ENCODE measurements at places on chromosomes 6 and 20.
A peak's percentile ranks its signal among the peaks of the same experiment; 100 is the strongest.

- DNase-seq, result no peak
These were observed 715.6 kb upstream of the NRSN1 start for GRCh38 chr6:23410439-23410838.

GRCh38 chr20:32189691-32190615 is 17.6 kb downstream of the PLAGL2 start:
- DNase-seq, result no peak

DNA sequence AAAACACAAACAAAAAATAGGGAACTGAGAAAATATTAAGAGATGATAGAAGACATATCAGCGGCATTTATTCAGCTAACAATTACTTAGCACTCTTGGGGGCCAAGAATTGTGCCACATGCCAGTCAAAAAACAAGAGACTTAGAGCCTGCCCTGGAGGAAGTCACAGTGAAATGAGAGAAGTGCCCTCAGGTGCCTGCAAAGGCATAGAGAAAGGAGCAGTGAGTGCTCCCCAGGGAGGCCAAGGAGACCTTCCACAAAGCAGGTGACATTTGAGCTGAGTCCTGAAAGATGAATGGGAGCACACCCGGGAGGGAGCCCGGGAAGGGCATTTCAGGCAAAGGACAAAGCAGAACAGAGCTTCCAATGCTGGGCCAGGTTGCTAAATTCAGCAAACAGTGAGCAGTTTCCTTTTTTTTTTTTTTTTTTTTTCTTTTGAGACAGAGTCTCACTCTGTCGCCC is 184.7 kb upstream of the JARID2 start:
- peak; percentile 58 for DNase-seq

DNA sequence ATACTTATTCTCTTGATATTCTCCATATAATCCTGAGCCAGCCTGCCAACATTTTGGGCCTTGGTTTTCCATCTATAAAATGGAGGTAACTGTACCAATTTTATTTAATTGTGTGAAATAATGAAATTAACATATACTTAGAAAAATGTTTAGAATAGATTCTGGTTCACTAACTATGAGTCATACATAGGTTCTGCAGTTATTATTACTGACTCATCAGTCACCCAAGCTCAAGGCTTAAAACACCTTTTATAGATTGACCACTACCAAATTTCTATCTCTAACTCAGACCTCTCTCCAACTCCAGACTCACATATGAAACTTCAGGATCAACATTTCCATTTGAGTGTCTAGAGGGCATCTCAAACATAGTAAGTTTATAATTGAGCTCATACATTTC is 1277.2 kb upstream of the GJE1 start:
- DNase-seq, result no peak

GRCh38 chr6:117446861-117447260 is 21.1 kb upstream of the ROS1 start:
- no peak for DNase-seq

- peak; percentile 80 for DNase-seq
These were observed 26.5 kb downstream of the CD109 start for GRCh38 chr6:73722318-73723060.

- peak; percentile 92 for DNase-seq
These were observed 126.8 kb upstream of the HCRTR2 start for GRCh38 chr6:55047451-55048044.

GRCh38 chr6:35203152-35203670 is 10.5 kb upstream of the SCUBE3 start:
- no peak for DNase-seq

GRCh38 chr6:43091436-43091991 is 15.4 kb downstream of the PTK7 start:
- DNase-seq, result no peak

DNA sequence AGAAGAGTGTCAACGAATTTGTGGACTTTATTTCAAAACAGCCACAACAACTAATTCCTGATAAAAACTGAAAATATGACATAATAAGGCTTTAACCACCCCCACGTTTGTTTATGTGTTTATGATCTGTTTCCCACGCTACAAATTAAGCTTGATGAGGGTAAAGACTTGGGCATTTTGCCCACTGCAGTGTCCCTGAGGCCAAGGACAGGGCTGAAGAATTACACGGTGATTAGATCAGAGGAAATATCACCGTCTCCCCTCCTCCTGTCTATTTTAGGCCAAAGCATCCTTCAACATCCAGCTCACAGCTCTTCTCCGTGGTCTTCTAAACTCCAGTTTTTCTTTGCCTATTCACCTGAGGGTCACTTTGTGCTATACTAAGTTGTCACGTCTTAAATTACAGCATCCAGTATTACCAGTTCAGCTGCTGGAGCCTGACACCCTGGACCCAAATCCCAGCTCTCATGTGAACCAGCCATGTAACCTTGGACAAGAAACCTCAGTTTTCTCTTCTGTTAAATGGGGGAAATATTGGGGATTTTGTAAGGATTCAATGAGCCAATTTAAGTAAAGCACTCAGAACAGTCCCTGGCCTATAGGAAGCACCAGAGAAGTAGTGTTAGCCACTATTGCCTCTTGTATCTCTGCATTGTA is 15.2 kb upstream of the ARFGEF2 start:
- DNase-seq, result no peak

GRCh38 chr6:145648149-145648548 is 87.2 kb downstream of the EPM2A start:
- DNase-seq, result no peak

DNA sequence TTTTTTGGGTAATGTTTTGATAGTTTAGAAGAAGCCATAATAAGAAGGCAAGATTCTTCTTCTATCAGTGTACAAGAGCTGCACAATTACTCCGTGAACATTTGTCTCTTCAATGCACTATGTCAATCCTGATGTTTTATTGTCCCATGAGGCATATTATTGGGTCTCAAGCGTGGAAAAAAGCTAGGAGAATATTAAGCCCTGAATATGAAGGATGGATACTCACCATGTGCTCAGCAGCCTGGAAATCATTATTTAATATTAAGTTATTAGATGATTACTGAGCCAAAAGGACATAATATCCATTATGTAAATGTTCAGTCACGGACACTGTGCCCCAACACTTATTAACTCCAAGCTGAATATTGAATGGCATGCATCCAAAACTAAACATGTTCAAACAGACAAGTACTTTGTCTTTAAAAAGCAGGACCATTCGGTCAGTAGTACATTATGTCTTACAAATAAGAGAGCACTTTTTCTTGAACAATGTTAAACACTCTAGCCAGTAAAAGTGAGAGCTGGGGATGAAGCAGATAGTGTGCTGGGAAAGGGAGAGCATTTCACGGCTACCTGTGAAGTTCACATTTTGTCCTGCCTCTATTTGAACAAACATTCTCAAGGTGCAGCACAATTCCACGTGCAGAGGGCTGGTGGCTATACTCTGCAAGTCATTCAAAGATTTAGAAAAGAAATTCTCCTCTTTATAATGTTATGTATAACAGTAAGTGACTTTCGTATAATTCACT is 70.6 kb upstream of the CNR1 start:
- DNase-seq, result no peak

- no peak for DNase-seq
These were observed 35.9 kb downstream of the PLG start for GRCh38 chr6:160737934-160738333.

GRCh38 chr20:41379551-41379950 is 12.9 kb upstream of the EMILIN3 start:
- DNase-seq, result no peak

GRCh38 chr6:75932067-75932466 is 140.4 kb downstream of the IMPG1 start:
- DNase-seq, result no peak

- no peak for DNase-seq
These were observed 497.1 kb downstream of the CD83 start for GRCh38 chr6:14614631-14615030.
